A549 treated with RU486 at 1 μM for 4 hours (cell line): ENCODE measurements at places on chromosomes 7 and 10. TPM values are rescaled to one million over a fixed set of nuclear protein-coding genes. Genes with fewer than 3 reads are reported as not detected.

GRID1 gene
- 0.14 to 0.42 TPM (median 0.29 TPM) in 5 replicates for total RNA-seq

A1CF gene
- 0.03 to 0.11 TPM in 2 of 5 replicates, not detected in the others for total RNA-seq

DNAJC12 gene
- total RNA-seq = 51.2 to 75.8 TPM (median 65.1 TPM) in 5 replicates

PNLIPRP1 gene
- not detected in 5 replicates for total RNA-seq

HERC4 gene
- 28.4 to 51.1 TPM (median 48.1 TPM) in 5 replicates for total RNA-seq

ZNF33A gene
- 6.9 to 8.9 TPM (median 7.3 TPM) in 5 replicates for total RNA-seq

HMX3 gene
- total RNA-seq = 0.12 TPM in 1 of 5 replicates, not detected in the others

PPP1R9A gene
- total RNA-seq = 2.8 to 4.5 TPM (median 4.3 TPM) in 5 replicates

EN2 gene
- total RNA-seq = 0.62 to 1.0 TPM (median 0.94 TPM) in 5 replicates

GPR15LG gene
- not detected in 5 replicates for total RNA-seq

TMEM184A gene
- total RNA-seq = 9.0 to 17.3 TPM (median 12.6 TPM) in 5 replicates

PUS7 gene
- total RNA-seq = 22.6 to 36.6 TPM (median 29.3 TPM) in 5 replicates

ADRA2A gene
- 0.05 to 0.07 TPM (median 0.06 TPM) in 4 of 5 replicates, not detected in the other for total RNA-seq

GIMAP5 gene
- not detected in 5 replicates for total RNA-seq

GRM3 gene
- not detected in 5 replicates for total RNA-seq

VWC2 gene
- not detected in 5 replicates for total RNA-seq

BHLHA15 gene
- total RNA-seq = 0.29 to 0.54 TPM (median 0.43 TPM) in 4 of 5 replicates, not detected in the other

FRMPD2 gene
- 0.02 to 0.11 TPM in 2 of 5 replicates, not detected in the others for total RNA-seq

SNX13 gene
- total RNA-seq = 12.9 to 19.7 TPM (median 15.3 TPM) in 5 replicates

SAMD9L gene
- 0.58 to 1.2 TPM (median 0.72 TPM) in 5 replicates for total RNA-seq

GOT1 gene
- 31.4 to 44.0 TPM (median 36.2 TPM) in 5 replicates for total RNA-seq
